ENCODE measurements at places on chromosomes 13 and 19.

DNA sequence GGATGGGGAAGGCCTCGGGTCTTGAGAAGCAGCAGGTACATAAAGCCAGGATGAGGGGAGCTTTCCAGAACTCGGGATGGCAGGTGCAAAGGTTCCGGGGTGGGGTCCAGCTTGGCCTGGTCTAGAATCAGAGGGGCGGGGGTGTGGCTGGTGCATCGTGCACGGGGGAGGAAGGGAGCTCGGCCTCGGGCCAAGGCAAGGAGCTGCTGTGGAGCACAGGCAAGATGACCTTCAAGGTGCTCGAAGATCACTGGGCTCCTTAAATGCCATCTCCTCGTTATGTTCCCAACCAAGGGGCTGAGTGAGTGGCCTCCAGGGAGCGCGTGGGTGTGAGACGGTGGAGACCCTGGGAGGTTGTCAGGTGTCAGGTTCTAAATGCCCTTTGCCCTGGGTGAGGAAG lies 16.1 kb upstream of the SIGLEC11 start:
- no peak for DNase-seq

GRCh38 chr19:18049385-18049784 lies 37.3 kb downstream of the IL12RB1 start:
- DNase-seq = peak; percentile 80

GRCh38 chr13:33015791-33016323 lies 366 bp upstream of the KL start:
- no peak for DNase-seq

- peak; percentile 5 for DNase-seq
These were observed 487.8 kb downstream of the DACH1 start for GRCh38 chr13:71378961-71379905.

DNA sequence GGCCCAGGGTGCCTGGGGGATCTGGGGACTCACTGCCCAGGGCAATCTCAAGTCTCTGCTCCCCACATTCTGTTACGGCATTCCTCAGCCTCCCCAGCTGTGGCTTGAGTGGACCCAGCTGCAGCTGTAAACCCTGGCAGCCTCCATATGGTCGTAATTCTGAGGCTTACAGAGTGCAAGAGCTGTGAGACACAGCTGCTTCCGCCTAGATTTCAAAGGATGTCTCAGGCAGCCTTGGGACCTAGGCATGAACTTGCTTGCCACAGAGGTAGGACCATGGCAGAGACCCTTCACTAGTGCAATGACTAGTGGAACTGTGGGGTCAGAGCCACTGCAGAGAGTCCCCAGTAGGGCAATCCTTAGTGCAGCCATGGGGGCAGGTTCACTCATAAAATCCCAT lies 297.5 kb downstream of the ENOX1 start:
- no peak for DNase-seq

DNA sequence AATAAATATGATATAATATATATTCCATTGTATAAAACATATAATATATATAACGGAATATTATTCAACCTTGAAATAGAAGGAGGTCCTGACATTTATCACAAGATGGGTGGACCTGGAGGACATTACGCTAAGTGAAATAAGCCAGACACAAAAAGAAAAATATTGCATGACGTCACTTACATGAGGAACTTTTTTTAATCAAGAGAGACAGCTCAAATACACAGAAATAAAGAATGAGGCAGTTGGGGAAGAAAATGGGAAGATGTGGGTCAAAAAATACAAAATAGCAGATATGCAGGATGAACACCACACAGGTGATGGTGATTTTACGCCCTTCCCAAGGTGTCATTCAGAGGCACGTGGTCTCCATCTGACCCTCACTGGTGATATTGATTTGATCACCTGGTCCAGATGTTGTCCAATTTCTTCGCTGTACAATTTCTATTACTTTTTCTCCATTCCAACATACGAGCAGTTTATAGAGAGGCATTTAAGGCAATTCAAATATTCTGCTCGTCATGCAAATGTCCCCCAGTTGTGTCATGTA lies 513 bp upstream of the ZNF317 start:
- DNase-seq = no peak

DNA sequence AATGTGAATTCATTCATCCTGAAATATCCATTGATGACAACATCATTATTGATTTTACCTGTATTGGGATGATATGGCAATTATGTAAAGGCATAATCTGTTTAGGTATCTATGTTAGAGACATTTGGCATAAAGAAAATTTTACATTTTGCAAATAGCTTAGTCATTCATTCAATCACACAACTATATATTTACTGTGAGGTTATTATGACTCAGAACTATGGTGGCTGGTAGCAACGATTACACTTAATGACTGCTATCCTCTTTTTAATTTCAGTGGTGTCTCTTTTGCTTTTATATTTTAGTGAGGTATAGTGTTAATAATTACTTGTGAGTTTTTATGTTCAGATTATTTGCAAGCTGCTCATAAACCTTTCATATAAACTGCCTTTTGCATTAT lies 955.9 kb downstream of the SLITRK6 start:
- DNase-seq = no peak

- DNase-seq = peak; percentile 26
These were observed 374.0 kb downstream of the IRS2 start for GRCh38 chr13:109412283-109412901.

DNA sequence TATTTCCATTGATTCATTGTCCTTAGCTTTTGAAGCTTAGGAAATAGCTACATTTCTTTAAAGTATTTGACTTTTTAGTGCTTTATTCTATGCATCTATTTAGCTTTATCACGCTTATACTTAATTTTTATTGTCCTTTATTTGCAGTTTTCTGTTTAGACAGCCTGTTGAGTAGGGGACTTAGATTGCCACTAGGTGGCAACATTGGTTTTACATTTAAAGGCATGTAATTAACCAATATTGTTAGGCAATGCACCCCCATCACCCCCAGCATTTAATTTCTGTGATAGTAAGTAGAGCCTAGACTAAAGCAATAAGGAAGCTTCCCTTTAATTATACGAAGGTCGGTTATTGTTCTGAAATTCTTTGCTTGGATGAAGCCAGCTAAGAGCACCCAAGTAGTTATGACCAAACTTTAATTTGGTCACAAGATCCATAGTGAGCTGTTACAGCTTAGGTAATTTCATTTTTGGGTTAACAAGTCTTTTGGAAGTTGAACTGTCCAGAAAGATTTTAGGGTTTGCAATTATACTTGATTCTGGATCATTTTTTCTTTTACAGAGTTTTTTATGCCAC lies 36.5 kb downstream of the B3GLCT start:
- no peak for DNase-seq

- no peak for DNase-seq
These were observed 68.5 kb downstream of the FLT1 start for GRCh38 chr13:28426381-28426780.

- DNase-seq = no peak
These were observed 156.8 kb upstream of the SOX1 start for GRCh38 chr13:111909971-111910671.

DNA sequence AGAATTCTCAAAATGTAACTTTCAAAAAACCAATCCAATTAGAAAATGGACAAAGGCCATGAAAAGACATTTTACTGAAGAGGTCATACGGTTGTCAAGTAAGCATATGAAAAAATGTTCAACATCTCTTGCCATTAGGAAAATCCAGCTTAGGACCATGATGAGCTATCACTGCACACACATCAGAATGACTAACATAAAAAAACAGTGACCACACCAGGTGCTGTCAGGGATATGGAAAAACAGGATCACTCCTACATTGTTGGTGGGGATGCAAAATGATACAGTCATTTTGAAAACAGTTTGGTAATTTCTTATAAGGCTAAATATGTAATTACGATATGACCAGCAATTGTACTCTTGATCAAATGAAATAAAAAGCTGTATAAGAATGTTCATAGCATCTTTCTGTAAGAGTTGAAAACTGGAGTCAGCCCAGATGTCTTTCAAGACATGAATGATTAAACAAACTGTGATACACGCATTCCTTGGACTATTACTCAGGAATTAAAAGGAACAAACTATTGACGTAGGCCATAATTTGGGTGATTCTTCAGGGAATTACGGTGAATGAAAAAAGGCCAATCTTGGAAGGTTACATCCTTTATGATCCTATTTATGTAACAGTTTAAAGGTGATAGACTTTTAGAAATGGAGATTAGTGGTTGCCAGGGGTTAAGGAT lies 26.9 kb upstream of the RCBTB2 start:
- DNase-seq = no peak

- DNase-seq = no peak
These were observed 3.4 kb upstream of the TMED1 start for GRCh38 chr19:10839114-10840050.

GRCh38 chr13:43136920-43137575 lies 113.7 kb downstream of the DNAJC15 start:
- no peak for DNase-seq

DNA sequence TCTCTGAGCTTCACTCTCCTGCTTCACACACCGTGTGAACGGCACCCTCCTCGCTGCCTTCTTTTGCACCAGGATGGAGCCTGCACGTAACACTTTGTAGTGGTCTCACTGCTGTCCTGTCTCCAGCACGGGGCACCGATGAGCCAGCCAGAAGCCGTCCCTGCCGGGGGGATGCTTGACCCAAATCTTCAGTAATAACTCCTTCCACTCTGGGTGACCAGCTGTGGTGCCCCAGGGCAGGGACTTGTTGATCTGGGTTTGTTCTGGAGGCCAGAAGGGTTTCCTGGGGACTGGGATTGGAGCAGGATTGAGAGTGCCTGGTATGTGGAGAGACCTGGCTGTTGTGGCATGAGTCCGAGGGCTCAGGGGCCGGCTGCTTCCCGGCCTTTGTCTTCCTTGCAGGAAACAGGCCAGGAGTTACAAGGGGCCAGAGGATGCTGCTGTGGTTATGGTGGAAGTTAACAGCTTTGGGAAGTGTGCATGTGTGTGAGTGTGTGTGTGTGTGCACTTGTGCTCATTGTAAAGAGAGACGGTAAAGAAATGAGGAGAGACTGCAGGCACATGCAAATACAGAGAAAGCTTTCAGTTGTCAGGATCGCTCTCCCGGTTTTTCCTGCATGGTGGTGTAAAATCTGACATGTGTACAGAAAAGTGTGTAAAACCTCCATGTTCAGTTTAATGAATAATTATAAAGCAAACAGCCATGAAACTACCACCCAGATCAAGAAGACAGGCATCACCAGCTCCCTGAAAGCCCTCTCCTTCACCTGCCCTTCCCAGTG lies 18.9 kb downstream of the PAK4 start:
- DNase-seq = peak; percentile 31

DNA sequence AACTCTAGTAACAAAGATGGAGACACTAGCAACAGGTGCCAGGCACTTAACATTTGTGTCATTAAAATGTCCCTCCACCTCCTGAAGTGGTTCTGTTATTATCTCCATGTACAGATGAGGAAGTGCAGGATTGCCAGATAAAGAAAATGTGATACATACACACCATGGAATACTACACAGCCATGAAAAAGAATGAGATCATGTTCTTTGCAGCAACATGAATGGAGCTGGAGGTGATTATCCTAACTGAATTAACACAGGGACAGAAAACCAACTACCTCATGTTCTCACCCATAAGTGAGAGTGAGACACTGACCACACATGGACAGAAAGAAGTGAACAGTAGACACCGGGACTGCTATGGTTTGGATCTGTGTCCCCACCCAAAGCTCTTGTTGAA lies 60.5 kb downstream of the ZNF557 start:
- no peak for DNase-seq

DNA sequence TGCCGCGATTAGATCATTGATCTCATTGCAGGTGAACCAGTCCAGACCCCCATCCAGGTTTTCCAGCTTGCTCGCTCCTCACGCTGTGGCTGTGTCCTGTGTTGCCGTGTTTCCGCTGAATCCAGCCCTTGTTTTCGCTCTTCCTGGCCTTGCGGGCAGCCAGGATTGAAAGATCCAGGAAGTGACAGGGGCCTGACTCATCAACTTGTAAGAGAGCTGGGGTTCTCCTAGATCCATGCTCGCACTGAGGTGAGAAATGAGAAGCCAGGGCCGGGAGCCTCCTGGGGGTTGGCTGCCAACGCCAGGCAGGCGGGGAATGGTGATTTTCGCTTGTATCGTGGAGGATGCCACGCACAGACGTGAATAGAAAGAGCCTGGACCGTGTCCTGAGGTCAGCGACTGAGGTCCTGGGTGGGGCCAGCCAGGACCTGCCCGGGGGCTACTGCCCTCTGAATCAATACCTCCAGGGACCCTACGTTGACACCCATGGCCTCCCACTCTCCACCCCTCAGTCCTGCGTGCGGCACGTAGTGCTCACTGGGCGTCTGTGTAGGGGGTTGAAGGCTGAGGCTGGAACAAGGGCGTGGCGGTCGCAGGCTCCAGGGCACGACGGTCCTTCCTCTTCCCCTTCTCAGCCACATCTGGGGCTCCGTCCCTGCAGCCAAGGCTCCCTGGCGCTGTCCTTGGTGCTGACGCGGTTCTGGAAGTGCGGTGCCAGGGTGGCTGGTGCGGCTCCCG lies 7.3 kb upstream of the PTPRH start:
- peak; percentile 85 for DNase-seq

GRCh38 chr13:20369886-20370361 lies 137.8 kb upstream of the GJB6 start:
- DNase-seq = no peak
